ENCODE measurements at places on chromosomes 6 and 20.
A peak's percentile ranks its signal among the peaks of the same experiment; 100 is the strongest.

GRCh38 chr6:75438013-75438431, 55.6 kb downstream of the FILIP1 start:
- DNase-seq: peak; percentile 28

DNA sequence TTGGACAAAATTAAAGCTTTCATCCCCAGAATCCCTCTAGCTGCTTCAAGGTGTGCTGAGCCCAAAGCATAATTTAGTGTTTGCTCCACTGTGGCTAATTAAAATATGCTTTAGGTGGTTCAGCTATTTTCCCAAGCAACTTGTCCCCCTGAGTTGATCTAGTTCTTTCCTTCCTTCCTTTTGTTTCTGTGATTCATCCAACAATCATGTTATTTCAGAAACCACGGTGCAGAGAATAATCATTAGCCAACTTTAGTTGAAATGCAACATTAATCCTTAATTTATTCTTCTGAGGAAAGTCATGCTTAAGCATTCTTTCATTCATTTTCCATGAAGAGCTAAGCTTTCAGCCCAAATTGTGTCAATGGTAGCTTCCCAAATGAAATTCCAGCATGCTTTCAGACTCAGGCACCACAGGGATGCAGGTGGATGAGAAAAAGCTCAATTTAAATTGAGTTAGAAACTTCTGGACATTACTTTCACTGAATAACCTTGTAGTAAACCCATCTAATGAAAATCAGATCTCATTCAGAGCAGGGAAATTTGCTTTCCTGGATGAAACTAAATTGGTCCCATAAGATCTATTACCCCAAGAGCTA, 209.0 kb upstream of the NT5E start:
- DNase-seq: peak; percentile 33

DNA sequence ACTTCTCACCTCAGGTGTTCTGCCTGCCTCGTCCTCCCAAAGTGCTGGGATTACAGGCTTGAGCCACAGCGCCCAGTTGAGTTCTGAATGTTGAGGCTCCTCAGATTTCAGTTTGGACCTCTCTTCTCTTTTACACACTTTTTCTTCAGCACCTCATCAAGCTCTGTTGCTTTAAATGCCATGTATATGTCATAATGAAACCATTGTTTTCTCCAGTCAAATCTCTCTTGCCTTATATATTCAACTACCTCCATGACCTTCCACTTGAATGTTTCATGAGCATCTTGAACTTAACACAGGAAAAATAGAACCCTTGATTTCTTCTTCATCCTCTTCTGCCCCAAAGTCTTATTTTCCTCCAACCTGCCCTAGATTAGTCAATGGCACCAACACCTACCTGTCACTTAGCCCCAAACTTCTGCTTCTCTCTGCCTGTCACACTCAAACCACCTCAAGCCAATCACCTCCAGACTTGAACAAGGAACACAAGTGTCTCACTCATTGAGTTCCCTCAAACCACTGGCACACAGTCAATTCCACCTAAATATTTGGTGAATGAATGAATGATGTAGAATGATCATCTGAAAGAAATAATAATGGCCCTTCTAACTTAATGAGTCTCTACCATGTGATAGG, 161.0 kb upstream of the SGK1 start:
- DNase-seq: no peak

DNA sequence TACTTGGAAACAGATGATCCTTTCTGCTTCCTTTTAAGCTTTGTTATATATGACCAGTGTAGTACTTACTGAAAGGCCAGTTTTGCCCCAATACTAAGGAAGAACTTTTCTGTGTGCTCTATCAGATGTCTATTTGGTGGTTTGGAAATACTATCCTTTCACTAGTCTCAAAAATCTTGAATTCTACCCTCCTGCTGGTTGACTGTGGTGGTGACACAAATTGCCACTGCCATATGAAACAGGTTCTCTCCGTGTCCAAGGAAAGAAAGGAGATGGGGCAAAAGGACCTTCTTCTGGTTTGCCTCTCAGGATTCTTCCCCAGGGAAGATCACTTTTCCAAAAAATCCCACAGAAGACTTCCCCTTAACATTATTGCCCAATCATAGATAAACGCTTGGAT, 6.2 kb downstream of the GJE1 start:
- no peak for DNase-seq

All from fibroblast of upper back skin (primary cell).